ENCODE measurements at places on chromosomes 16 and 17. TPM values are rescaled to one million over a fixed set of nuclear protein-coding genes. Genes with fewer than 3 reads are reported as not detected.

GRCh38 chr16:66568355-66568754 is 2.1 kb downstream of the CMTM1 start:
- no peak for DNase-seq

- DNase-seq, result peak; percentile 45
These were observed 2.3 kb upstream of the SAMD14 start for GRCh38 chr17:50132104-50132794.

- DNase-seq, result no peak
These were observed 782.9 kb upstream of the SOX9 start for GRCh38 chr17:71337938-71338337.

- DNase-seq, result no peak
These were observed 362.2 kb downstream of the WWOX start for GRCh38 chr16:78461496-78462287.

GRCh38 chr17:29197516-29198272 is 17.5 kb upstream of the MYO18A start:
- DNase-seq, result no peak

GRCh38 chr17:19718613-19719354 is 2.4 kb upstream of the SLC47A2 start:
- peak; percentile 92 for DNase-seq

TMIGD1 gene
- not detected for total RNA-seq

KCNH6 gene
- total RNA-seq, result 1.5 TPM

PLA2G10 gene
- not detected for total RNA-seq

NPIPA2 gene
- 0.94 TPM for total RNA-seq

All from H7 (cell line).